ENCODE measurements at places on chromosomes 6 and 20.

GRCh38 chr6:158648682-158649131 lies 1.1 kb upstream of the SYTL3 start:
- DNase-seq: no peak

DNA sequence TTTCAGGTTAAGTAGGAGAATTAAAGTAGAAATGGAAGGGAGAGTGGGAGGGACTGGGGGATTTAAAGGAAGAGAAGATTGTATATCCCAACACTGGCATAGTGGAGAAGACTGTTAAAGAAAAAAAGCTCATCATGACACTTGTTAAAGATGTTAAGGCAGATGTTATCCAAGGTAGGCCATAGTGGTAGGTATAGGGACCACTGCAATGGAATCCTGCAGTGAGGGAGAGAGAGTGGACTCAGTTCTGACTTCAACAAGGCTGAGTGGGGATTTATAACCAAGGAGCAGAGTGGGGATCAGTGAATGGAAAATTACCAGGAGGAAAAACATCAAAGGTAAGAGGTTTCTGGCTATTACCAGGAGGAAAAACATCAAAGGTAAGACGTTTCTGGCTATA lies 21.1 kb downstream of the SMPDL3A start:
- no peak for DNase-seq

DNA sequence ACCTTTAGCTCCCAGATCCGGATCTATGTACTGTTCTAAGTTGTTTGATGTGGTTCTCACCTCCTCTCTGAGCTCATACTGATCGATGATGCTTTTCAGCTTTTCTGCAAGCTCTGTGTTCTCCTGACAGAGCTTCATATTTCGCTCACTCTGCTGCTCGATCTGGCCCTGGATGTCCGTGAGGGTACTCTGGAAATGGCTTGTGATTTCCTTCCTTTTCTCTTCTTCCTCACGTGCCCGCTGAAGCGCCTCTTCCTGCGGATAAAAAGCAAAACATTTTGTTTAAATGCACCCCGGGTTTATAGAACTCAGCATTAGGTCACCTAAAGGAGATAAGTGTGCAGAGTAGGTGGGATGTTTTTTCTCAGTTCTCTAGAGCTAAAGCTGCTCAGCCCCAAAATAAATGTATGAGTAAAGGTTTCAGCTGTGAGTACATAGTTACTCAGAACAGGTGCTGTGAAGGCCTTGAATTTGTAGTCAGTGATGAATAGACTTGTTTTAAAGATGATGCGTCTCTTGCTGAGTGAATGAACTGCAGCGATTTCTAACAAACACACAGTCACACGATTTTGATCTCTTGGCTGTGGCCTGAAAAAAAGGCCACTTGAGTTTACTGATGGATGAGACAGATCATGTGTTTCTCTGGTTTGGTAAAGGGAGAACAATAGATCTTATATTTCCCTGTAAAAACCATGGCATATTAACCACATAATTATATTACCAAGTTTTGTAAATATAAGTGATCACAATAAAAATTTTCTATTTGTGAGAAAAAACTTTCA lies 29.1 kb downstream of the TXLNB start:
- no peak for DNase-seq

- no peak for DNase-seq
Measured at GRCh38 chr6:158803733-158804143, 15.4 kb downstream of the EZR start.

DNA sequence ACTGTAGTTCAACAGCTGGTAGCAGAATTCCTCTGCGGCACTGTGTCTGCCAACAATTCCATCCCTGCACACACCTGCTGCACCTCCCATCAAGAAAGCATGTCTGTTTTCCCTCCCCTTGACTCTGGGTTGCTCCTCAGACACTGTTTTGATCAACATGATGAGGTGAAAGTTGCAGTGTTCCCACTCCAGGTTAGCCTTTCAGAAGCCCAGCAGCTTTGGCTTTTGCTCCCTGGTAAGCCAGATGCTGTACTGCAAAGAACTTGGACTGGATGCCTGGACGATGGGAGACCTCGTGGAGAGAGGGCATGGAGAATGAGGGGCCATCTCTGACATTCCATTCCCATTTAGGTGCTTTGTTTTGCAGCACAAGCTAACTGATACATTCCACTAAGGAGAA lies 79.1 kb upstream of the MAFB start:
- no peak for DNase-seq

DNA sequence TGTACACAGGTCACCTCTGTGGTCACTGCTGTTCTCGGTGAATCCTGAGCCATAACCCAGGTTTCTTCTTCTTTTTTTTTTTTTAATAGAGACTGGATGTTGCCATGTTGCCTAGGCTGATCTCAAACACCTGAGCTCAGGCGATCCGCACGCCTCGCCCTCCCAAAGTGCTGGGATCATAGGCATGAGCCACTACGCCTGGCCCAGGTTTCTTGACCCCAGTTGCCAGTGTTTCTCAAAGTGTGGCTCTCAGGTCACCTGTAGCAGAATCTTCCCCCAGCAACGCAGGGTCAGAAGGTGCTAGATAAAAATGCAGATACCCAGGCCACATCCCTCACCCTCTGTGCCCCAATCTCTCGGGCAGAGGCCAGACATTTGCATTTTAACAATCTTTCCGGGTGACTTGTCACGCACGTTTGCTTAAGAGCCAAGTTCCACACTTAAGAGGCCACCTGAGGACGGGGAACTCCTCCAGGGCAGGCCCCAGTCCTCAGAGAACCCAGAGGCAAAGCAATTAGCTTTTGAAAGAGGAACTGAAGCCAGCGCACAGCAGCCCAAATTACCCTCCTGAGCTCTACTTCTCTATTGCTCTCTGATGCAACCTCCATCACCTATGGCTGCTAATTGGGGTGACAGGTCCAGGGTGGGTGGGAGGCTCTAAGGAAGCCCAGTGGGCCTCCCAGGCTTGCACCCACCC lies 81.8 kb downstream of the NFATC2 start:
- no peak for DNase-seq

DNA sequence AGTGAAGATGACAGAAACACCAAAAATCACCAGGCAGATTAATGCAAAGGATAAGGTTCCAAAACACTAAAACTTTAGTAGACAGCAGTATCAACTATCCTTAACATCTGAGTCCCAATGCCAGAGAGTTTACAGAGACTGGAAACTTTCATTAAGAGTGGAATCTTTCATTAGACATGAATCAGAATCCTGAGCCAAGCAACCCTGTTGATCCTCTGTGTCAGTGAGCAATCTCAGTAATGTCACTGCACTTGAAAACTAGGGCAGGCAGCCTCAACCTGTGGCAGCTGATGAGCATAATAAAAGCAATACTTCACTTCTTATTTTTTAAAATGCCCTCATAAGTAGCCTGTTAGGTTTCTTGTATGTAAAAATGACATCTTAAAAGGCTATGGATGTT lies 252.8 kb upstream of the PLN start:
- no peak for DNase-seq

DNA sequence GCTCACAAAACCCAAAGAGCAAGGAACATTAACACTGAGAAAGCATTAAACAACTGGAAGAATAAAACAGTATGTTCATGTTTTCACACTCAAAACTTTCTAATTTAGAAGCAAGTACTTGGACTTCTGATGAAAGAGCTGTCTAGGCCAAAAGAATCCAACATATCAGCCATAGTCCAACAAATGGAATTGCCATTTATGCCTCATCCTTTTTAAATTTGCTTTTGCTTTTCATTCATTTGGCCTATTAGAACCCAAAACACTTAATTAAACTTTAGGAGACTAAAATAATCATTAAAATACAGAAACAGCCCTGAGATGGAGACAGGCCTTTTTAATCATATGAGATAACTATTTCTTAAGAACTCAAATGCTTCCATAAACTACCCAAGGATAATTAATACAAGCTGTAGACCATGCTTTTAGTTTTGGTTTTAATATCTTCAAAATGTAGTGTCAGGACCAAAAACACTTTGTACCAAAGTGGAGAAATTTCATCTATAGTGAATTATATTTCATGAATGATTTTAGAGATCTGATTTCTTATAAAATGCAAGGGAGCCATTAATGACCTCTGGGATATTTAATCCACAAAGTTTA lies 166.5 kb downstream of the KIF6 start:
- no peak for DNase-seq

Data from cortex of kidney (tissue), 1 donor.